ENCODE measurements at places on chromosomes 11 and 22. TPM values are rescaled to one million over a fixed set of nuclear protein-coding genes. Genes with fewer than 3 reads are reported as not detected.

- no peaks in the 10 kb centered on the region for H3K27me3 ChIP-seq
- no peak for DNase-seq
- H3K27ac ChIP-seq, result no peak overlapping the region
Observed at GRCh38 chr22:48751539-48752437, 1075.9 kb downstream of the BRD1 start.

DNA sequence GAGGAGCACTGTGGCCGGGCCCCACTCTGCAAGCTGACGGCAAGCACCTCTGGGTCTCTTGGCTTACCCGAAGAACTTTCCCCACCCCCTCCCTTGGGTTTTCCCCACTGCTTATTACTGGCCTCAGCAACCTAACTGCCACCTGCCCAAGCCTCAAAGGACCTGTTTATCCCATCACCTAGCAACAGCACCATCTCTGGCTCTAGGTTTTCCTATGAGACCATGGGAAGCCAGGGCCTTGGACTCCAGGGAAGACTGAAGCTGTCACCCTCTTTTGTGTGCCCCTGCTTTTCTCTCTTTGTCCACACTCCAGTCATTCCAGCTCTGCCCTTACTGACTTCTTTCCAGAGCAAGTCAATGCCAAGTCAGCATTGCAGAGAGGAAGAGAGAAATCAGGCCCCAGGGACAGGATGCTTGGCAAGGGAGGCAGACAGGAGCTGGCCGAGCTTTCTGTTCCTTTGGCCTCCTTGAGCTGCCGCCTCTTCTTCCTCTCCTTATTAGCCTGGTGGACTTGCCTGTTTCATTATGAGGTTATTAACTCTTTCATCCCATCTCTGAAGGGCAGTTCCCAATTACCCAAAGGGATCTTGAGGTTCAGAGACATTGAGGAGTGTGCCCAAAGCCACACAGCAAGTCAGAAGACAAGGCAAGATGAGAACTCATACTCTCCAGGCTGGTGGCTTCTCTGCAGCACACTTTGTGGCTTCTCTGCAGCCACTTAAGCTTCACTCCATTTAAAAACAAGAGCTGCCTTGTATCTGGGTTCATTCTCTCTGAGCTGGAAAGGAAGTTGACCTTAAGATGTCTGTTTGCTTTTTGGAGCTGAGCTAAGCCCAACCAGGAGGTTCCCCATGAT lies at the start of gene SMIM35:
TSS of gene SMIM35 (minus strand) at position 51 of the 856 bp plus-strand sequence. CDS start 206 bp downstream, outside the sequence.
- H3K4me3 ChIP-seq, result no peak within 1 kb of the TSS
- DNase-seq, result no peak
- no peaks in the 10 kb centered on the region for H3K4me1 ChIP-seq
- H3K27ac ChIP-seq, result no peak within 1 kb of the TSS
- peaks cover 36% of the 10 kb centered on the region for H3K27me3 ChIP-seq

DNA sequence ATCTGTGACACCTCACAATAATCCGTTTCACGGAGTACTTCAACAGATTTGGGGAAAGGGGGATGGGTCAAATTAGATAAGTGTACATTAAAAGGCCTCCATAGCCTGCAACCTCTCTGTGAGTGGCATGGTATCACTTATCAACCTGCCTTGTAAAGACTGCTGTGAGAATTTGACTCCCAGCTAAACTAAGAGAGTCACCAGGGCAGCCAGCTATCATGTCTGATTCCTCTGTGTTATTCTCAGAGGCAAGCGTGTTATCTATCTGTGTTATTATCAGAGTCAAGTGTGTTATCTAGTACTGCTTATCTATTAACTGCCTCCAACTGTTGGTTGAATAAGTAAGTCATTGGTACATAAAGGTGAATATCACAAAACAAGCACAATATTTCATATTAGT lies 4.1 kb upstream of the FAM83F start:
- H3K4me3 ChIP-seq, result no peak overlapping the region
- H3K27ac ChIP-seq, result no peak overlapping the region
- H3K27me3 ChIP-seq, result peaks cover 19% of the 10 kb centered on the region
- H3K4me1 ChIP-seq, result no peaks in the 10 kb centered on the region
- DNase-seq, result no peak

- peak overlapping the region; percentile 15 for H3K4me3 ChIP-seq
- peak; percentile 90 for DNase-seq
- H3K27me3 ChIP-seq, result peaks cover 3% of the 10 kb centered on the region
- peak overlapping the region; percentile 87 for H3K27ac ChIP-seq
- H3K4me1 ChIP-seq, result peaks cover 65% of the 10 kb centered on the region
- peaks cover 36% of the 10 kb centered on the region for H3K36me3 ChIP-seq
Observed at GRCh38 chr11:9802291-9802861, 138.5 kb downstream of the SWAP70 start.

- H3K4me3 ChIP-seq, result no peak overlapping the region
- H3K27ac ChIP-seq, result no peak overlapping the region
- no peak for DNase-seq
- peaks cover 62% of the 10 kb centered on the region for H3K4me1 ChIP-seq
- H3K36me3 ChIP-seq, result peaks cover 9% of the 10 kb centered on the region
Observed at GRCh38 chr11:35257281-35257680, 118.3 kb downstream of the CD44 start.

The NPTXR gene
- total RNA-seq, result 1.4 TPM

GRCh38 chr11:118689503-118689851 lies 10.0 kb upstream of the TREH start:
- no peaks in the 10 kb centered on the region for H3K36me3 ChIP-seq
- no peak for DNase-seq
- peaks cover 7% of the 10 kb centered on the region for H3K27me3 ChIP-seq
- peaks cover 16% of the 10 kb centered on the region for H3K4me1 ChIP-seq
- no peak overlapping the region for H3K4me3 ChIP-seq

GRCh38 chr22:26998716-26999115 lies 341.3 kb downstream of the MIAT start:
- no peaks in the 10 kb centered on the region for H3K36me3 ChIP-seq
- H3K27ac ChIP-seq, result no peak overlapping the region

The OR51S1 gene
- not detected for total RNA-seq

DNA sequence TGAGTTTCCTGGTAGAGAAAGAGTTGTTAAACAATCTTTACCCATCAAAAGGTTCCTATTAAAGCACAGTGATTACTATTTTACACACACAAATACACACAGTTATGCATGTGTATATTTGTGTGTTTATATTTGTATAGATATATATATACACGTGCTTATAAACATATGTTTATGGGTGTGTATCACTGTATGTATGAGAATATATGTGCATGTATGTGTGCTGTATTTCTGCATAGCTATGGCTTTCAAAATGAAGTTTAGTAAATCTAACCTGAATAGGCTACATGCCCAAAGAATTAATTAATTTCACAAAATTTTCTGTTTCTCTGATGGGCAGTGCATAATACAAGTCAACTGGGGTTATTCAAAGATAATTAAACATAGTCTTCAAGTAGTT lies 723.1 kb upstream of the KIRREL3 start:
- DNase-seq, result no peak
- H3K27me3 ChIP-seq, result peaks cover 6% of the 10 kb centered on the region
- no peaks in the 10 kb centered on the region for H3K36me3 ChIP-seq
- no peak overlapping the region for H3K4me3 ChIP-seq
- no peak overlapping the region for H3K27ac ChIP-seq
- H3K4me1 ChIP-seq, result no peaks in the 10 kb centered on the region

- H3K27me3 ChIP-seq, result no peaks in the 10 kb centered on the region
- H3K36me3 ChIP-seq, result peaks cover 18% of the 10 kb centered on the region
- H3K4me1 ChIP-seq, result no peaks in the 10 kb centered on the region
Observed at GRCh38 chr22:49514211-49514610, 313.5 kb downstream of the BRD1 start.

GRCh38 chr11:43718373-43718772 lies 37.8 kb downstream of the HSD17B12 start:
- H3K36me3 ChIP-seq, result peaks cover 11% of the 10 kb centered on the region
- H3K4me3 ChIP-seq, result no peak overlapping the region
- no peaks in the 10 kb centered on the region for H3K4me1 ChIP-seq
- no peak for DNase-seq
- no peak overlapping the region for H3K27ac ChIP-seq

- H3K36me3 ChIP-seq, result no peaks in the 10 kb centered on the region
- H3K27me3 ChIP-seq, result no peaks in the 10 kb centered on the region
- DNase-seq, result no peak
Observed at GRCh38 chr11:25775603-25776002, 556.3 kb upstream of the ANO3 start.

GRCh38 chr22:29172216-29172615 lies 33.5 kb upstream of the EMID1 start:
- H3K36me3 ChIP-seq, result peaks cover 7% of the 10 kb centered on the region
- no peak overlapping the region for H3K27ac ChIP-seq
- peaks cover 22% of the 10 kb centered on the region for H3K27me3 ChIP-seq
- H3K4me3 ChIP-seq, result no peak overlapping the region
- DNase-seq, result no peak

GRCh38 chr11:132980670-132981069 lies 551.6 kb downstream of the OPCML start:
- no peaks in the 10 kb centered on the region for H3K4me1 ChIP-seq
- H3K27me3 ChIP-seq, result peaks cover 9% of the 10 kb centered on the region
- no peaks in the 10 kb centered on the region for H3K36me3 ChIP-seq
- no peak overlapping the region for H3K4me3 ChIP-seq
- DNase-seq, result no peak

- no peak for DNase-seq
- no peak overlapping the region for H3K4me3 ChIP-seq
- no peaks in the 10 kb centered on the region for H3K4me1 ChIP-seq
- peaks cover 2% of the 10 kb centered on the region for H3K27me3 ChIP-seq
- H3K27ac ChIP-seq, result no peak overlapping the region
Observed at GRCh38 chr11:121372671-121373429, 79.3 kb upstream of the SORL1 start.

- DNase-seq, result no peak
- peak overlapping the region; percentile 97 for H3K27ac ChIP-seq
- no peaks in the 10 kb centered on the region for H3K36me3 ChIP-seq
- H3K4me3 ChIP-seq, result no peak overlapping the region
Observed at GRCh38 chr22:30209642-30210041, 36.9 kb downstream of the LIF start.

Data from HFFc6 (cell line).